ENCODE measurements at places on chromosomes 3 and 15.

GRCh38 chr15:42461261-42461660 is 29.7 kb downstream of the ZNF106 start:
- no peak for DNase-seq

- no peak for DNase-seq
Measured at GRCh38 chr3:156516961-156517360, 38.0 kb downstream of the SSR3 start.

- DNase-seq: no peak
Measured at GRCh38 chr15:28098360-28098765, 752 bp downstream of the OCA2 start.

DNA sequence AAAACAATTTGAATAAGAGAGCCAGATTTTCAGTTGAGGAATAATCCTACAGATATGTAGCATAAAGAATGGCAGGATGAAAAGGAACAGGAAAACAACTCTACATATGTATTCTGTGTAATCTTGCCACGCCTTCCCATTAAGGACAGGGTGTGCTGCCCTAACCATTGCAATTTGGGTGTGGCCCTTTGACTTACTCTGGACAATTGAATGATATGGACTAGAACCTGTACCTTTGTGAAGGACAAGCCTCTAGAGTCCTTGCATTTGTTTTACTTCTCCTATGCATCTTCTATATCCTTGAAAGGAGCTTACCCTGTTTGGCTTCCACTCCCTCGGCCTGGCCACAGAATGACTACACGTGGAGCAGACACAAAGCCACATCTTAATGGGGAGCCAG is 1261.6 kb upstream of the GBE1 start:
- DNase-seq: no peak

DNA sequence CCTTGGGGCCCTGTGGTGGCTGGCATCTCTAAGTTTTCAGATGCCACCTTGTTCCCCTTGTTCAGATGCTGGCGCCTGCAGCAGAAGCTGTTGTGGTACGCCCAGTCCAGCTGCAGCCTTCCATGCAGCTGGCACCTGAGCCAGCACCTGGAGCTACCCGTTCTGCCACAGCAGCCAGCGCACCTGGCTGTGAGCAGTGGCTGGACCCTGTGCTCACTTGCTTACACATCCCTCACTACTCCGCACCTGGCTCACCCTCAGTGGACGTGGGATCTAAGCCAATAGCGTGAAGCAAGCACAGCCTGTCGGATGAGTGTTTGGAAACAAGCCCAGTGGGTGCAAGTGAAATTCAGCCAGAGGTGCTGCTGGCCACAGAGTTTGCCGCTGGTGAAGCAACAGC is 607.5 kb upstream of the BCHE start:
- DNase-seq: no peak

DNA sequence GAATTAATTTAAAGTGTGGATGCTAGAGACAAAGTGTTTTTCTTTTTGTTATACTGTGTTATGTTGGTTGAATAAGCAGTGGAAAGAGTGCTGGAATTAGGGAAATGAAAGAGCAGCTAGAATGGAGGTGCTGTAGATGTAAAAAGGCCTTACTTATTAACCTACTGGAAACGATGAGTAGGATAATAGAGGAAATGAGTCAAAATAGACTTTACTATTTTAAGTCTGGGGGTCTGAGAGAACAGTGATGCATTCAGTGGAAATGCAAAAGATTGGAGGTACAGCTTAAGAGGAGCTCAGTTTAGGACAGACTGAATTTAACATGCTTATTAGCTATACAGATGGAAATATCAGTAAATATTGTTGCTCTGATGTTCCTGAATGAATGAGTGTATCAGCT is 674.0 kb downstream of the OTOL1 start:
- DNase-seq: no peak

GRCh38 chr3:125585595-125586223 is 9.6 kb downstream of the OSBPL11 start:
- peak; percentile 25 for DNase-seq

- no peak for DNase-seq
Measured at GRCh38 chr3:197352382-197352781, 54.0 kb upstream of the DLG1 start.

DNA sequence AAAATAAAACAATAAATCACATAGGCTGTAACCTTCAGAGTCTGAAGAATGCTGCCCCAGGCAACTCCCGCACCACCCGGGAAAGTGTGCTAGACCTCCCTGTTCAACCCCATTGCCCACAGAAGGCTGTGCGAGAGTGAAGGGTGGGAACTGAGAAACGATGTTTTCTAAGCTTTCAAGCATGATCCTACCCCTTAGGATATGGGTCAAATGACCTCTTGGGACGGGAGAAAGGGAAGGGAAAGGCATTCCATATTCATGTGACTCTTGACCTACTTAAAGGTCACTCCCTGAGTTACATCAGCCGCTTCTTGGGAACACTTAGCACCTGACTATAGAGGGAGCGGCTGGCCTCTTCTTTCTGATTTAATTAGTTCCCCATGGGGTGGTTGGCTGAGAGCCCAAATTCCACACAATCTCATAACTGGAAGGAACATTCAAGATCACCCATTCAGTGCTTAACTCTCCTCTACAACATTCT is 114.7 kb upstream of the SLC24A5 start:
- no peak for DNase-seq

- DNase-seq: no peak
Measured at GRCh38 chr15:57427367-57427821, 51.1 kb downstream of the CGNL1 start.

DNA sequence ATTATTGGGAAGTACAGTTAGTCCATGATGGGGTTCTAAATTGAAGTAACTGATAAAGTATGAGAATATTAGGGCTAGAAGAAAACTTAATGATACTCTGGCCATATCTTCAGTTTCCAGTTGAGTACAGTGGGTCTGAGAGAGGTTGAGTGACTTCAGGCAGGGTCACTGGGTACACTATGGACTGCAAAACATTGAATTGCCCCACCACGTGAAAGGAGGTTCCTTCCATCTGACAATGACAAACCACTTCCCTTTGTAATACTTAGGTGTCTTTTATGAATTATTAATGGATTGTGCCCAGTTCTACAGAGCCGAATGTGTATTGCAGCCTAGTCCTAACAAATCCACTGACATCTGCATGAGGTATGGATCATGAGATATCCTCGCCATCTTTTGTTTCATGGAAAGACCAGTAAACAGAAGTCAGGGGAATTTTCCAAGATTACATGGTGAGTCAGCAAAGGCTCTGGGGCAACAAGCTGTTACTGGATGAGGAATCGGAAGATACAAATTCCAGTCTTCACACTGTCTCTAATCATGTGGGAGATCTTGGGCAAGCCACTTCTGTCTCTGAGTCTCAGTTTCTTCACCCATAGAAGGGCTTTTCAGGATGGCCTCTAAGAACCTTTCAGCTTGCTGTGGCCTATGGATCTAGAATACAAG is 66.5 kb upstream of the BCL6 start:
- DNase-seq: no peak

DNA sequence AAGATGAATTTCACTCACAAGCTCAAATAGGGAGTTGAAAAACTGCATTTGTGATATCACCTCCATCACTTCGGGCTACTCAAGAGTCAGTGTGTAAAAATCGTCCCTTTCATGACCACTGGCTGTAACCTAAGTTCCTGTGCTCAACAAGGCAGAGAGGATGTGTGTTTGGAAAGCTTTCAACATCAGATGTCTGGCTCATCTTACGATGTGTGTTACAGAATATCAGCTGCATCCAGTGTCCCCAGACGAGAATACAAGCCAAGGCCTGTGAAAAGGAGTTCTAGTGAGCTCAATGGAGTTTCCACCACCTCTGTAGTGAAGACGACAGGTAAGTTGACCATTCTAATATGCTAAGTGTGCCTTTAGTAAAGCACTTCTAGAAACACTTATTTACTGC is 65.5 kb upstream of the ADAMTSL3 start:
- DNase-seq: no peak

DNA sequence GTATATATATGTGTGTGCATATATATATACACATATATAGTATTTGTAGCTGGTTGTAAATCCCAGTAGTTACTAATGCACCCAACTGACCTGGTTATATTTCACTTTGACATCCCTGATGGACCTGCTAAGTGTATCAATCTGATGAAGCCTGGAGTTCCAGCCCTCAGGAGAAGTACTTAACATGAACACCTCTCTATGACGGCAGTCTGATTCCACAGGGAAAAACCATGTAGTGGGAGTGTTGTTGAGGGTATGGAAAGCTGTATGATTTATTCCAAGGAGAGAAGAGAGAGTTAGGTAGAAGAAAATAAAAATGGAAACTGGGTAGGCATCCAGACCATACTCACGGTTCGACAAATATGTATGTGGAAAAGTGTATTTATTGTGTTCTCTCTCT is 531.2 kb upstream of the SEMA6D start:
- no peak for DNase-seq

- DNase-seq: no peak
Measured at GRCh38 chr3:32106929-32107362, 526 bp downstream of the GPD1L start.

DNA sequence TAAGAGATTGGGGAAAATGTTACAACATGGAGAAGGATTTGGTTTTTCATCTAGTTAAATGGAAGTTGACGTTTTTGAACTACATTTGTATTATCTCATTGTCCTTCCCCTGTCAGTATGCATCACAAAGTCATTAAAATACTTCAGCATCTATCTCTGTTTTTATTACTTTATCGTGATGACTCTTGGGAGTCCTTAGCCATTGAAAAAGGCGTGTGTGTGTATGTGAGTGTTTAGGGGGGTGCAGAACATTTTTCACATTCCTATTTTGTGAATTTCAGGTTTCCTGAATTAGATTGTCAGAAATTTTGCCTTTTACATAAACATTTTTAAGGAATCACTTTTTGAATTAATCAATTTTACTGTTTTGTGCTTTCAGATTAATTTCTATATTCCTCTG is 360.6 kb upstream of the SGO1 start:
- DNase-seq: no peak

DNA sequence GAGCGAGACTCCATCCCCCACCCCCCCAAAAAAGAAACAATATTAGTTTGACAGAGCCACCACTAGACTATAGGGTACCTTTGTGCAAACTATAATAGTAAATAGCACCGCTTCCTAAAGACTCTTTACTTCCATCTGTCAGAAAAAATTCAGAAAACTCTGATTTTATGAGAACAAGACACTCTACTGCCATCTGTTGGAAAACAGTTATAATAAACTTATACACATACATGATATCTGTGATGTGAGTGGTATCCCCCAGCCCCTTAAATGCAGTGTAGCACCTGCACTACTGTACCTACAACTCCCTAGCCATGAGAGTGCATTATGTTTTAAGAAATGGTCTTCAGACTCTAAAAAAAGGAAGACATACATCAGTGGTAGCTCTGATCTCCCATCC is 47.1 kb upstream of the CTDSPL start:
- no peak for DNase-seq

DNA sequence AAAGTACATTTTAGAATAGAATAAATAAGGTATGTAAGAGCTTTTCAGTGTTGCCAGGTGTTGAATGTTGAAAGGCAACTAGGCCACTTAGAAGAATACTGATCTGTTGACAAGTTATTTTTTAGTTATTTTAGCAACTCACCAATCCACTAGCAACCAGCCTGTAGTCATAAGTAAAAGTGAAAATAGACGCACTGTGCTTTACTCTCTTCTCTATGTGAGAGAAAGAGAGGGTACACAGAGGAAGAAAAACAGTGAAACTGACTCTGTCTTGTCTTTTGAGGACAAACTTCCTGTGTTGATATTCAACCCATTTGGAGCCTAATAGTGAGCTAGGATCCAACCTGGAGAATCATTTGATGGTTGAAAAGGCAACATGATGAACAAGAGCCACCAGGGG is 327.1 kb upstream of the GOLIM4 start:
- DNase-seq: no peak

DNA sequence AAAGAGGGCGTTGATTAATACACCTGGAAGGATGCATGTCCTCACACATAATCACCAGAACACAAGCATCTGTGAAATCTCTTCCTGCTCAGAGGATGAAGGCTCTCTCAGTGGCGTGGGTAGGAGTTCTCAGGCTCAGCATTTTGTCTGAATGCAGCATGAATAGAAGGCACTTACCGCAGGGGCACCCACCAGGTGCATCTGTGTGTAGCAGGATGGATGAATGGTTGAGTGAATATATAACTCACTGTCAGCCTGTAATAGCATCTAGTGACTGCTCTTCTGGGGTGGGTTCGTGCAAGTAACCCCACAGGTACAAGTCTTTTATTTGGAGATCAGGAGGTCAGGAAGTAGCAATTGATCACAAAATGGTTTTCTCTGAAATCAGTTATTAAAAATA is 143.0 kb downstream of the SQOR start:
- DNase-seq: no peak

DNA sequence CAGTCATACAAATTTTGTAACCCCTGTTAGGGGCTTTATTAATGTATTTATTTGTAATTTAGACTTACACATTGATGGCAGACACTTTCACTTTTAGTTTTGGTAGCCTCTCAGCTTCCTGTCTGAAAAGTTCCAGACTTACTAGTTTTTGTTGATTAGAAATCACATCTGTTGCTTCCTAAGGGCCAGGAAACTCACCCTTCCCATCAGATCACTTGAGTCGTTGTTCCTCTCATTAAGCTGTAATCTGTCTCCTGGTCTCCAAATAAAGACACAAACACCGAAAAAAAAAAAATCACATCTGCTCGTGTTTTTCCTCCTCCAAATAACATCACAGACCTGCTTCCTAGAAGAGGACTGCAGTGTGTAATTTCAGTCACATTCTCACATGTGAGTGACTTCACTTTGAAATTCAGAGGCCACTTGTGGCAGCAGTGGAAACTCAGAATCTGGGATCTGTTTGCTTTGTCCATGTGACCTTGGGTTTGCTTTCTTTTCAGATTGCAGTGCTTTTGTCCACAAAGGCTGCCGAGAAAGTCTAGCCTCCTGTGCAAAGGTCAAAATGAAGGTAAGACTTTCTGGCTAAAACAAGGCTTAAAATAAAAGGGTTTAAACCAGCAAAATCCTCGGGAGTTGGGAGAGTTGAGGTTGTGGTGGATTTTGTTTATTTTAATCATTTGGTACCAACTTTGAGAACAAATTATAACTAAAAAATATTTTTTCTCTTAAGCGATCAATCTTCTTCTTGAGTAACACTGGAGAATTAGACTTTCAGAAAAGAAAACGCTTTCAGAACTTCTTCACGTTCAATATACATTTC is 87.0 kb downstream of the KLHL25 start:
- DNase-seq: peak; percentile 26

DNA sequence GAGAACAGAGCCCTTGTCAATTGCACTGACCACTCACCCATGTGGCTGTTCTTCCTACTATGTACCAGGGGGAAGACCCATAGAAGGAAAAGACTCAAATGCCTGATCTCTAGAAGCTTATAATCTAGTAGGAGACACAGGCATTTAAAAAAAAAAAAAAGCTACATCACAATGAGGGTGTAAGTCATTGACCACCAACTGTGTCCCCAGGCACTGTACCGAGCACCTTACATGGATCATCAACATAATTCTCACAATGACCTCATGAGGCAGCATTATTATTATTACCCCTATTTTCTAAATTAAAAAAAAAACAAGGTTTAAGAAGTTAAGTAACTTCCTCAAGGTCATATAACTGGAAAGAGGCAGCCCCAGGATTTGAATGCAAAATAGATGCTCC is 247.4 kb downstream of the SHOX2 start:
- DNase-seq: no peak

GRCh38 chr3:101036676-101037075 is 43.5 kb upstream of the ABI3BP start:
- no peak for DNase-seq
